Type B pancreatic cell (in vitro differentiated cells): ENCODE measurements at places on chromosomes 1 and 21.

DNA sequence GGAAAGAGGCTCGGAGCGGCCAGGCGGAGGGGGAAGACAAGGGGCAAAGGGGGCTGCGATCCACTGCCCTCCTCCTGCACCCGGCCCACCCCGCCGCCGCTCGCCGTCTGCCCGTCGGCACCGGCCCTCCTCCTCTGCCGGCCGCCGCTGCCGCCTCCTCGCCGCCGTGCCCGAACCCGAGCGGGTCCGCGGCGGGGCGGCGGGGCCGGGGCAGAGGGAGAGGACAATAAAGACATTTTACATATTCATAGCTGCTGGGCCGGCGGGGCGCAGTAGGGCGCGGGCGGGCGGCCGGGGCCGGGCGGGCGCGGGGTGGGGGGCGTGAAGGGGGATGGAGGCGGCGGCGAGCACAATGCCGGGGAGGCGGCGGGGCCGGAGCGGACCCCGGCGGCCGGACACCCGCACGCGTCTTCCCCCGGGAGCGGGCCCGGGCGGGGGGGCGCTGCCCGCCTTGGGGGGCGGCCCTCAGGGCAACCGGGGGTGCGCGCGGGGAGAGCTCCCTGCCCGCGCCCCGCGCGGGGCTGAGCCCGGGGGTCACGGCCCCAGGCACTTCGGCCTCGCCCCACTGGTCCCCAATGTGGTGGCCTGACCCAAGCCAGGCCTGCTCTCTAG lies 546 bp downstream of the POU2F1 start:
- peak; percentile 75 for DNase-seq

GRCh38 chr21:37176716-37177115 lies 90.4 kb downstream of the VPS26C start:
- no peak for DNase-seq

- no peak for DNase-seq
Observed at GRCh38 chr1:54782588-54782987, 18.3 kb upstream of the PARS2 start.

DNA sequence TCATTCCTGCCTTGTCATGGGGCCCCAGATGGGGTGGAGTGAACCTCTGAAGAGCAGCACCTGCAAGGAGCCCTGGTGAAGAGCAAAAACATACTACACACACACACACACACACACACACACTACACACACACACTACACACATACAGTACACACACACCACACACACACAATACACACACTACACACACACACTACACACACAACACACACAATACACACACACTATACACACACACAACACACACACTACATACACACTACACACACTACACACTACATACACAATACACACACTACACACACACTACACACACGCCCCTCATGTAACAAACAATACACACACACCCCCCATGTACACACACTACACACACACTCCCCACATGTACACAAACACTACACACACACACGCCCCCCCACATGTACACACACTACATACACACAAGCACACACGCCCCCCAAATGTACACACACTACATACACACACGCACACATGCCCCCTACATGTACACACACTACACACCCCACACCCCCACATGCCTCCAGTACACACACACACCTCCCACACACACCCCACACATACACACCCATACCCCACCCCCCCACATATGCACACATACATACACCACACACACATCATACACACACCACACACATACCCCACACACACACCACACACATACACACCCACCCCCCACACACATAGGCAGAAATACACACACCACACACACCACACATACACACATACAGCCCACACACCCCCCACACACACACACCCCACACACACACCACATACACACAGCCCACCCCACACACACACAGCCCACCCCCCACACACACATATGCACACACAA lies 9.3 kb downstream of the SLC2A5 start:
- no peak for DNase-seq

DNA sequence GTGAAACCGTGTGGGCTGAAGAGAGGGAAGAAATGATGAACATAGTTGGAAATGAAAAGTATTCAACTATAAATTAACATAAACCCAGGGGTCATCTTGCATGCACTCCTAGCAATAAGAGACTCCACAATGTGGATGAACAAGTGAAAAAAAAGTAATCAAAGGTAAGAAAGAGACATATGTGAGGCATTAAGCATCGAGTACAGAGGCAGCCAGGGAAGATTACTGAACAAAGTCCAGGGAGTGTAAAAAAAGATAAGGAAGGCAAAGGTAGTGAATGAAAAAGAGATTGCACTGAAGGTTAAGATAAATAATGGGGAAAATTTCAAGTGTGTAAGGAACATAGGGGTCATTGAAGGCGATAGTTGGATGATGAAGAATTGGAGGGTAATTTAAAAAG lies 330.8 kb upstream of the PROX1 start:
- DNase-seq, result no peak

- no peak for DNase-seq
Observed at GRCh38 chr1:112744009-112744578, 29.0 kb upstream of the PPM1J start.

DNA sequence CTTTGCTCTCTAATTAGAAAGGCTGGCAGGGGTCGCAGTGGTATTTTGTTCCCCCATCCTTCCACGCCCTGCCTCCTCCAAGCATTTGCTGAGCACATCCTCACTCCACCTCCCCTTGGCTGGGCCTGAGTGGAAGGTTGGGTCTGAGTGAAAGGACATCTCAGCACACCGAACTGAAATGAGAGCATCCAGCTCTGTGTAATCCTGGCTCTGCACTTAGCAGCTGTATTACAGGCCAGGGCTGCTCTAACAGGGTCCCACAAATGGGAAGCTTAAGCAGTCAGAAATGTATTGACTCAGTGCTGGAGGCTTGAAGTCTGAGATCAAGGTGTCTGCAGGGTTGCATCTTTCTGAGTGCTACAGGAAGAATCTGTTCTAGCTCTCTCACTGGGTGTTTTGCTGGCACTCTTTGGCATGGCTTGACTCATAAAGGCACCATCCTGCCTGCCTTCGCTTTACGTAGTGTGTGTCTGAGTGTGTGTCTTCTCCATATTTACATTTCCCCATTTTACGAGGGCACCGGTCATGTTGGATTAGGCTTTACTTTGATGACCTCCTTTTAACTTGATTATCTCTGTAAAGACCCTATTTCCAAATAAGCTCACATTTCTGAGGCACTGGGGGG lies 48.5 kb upstream of the IGSF21 start:
- no peak for DNase-seq

DNA sequence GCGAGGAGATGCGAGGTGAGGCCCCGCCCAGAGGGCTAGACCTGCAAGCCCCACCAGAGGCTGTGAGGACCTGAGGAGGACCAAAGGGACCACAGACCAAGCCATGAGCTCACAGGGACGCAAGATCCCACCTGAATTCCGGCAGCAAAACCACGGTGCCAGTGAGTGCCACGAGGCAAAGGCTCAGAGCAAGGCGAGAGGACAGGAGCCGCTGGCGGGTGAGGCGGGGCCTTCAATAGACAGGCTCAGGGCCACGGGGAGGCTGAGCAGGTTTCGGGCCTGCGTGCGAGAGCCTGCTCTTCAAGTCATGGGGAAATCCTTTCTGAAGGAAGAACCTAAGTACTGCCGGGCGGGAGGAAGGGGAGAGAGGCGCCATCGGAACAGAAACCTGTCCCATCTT lies 7.1 kb upstream of the TMEM240 start:
- DNase-seq, result no peak

DNA sequence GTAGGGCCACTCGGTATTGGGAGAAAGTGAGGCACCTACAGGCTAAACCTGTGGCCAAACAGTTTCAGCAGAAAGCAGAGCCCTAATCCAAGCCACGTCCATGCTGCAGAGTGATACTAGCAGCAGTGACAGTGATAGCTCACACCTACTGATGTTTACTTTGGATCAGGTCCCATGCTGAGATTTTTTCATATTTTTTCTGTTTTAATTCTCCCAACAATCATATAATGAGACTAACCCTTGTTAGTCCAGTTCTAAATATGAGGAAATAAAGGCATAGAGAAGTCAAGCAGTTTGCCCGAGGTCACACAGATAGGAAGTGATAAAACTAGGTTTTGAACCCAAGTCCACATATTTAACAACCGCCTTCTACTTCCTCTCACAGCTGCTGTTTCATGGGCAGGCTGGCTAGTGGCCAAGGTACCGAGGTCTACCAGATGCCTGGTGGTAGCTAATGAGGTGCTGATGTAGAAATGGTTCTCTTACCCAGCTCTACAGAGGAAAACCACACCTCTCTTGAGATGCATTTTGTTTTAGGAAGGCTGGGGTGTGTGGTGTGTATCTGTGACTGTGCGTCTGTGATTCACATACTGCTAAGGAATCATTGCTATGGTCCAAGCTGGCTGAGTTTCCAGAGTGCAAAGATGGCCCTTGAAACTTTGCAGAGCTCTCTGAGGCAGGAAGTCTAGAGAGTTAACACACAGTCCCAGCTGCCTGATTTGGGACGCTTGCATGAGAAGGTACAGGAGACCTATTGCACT lies 80.3 kb upstream of the ARTN start:
- no peak for DNase-seq

GRCh38 chr1:29516063-29516820 lies 279.9 kb downstream of the PTPRU start:
- no peak for DNase-seq

DNA sequence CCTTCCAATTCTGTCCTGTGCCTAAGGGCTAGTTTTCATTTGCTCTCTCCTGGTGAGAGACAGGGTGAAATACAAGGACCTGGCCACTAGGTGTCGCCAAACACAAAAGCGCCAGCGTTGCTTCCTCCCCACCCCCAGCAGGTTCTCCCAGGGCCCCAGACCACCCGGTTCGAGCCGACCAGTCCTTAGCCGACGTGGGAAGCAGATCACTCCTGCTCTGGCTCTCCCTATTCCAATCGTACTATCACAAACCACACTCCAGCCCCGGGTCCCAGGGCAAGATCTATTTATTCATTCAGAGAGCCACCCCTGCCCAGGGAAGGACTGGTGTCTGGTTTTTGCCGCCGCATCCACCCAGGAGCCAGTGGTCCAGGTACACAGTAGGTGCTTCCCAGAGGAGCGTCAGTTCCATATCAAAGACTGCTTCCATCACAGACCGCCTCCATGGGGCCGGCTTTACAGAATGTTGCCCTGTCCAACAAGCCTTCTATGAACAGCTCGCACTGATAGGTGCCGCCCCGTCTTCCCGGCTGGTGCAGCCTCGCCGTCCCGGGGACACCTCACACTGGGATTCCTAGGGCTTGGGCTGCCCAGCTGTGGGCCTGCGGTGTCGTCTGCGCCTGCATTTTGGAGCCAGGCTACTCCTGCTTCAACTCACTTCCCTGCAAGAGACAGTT lies 35.0 kb downstream of the CTNNBIP1 start:
- peak; percentile 87 for DNase-seq

- no peak for DNase-seq
Observed at GRCh38 chr1:58932859-58933598, 149.2 kb upstream of the JUN start.

DNA sequence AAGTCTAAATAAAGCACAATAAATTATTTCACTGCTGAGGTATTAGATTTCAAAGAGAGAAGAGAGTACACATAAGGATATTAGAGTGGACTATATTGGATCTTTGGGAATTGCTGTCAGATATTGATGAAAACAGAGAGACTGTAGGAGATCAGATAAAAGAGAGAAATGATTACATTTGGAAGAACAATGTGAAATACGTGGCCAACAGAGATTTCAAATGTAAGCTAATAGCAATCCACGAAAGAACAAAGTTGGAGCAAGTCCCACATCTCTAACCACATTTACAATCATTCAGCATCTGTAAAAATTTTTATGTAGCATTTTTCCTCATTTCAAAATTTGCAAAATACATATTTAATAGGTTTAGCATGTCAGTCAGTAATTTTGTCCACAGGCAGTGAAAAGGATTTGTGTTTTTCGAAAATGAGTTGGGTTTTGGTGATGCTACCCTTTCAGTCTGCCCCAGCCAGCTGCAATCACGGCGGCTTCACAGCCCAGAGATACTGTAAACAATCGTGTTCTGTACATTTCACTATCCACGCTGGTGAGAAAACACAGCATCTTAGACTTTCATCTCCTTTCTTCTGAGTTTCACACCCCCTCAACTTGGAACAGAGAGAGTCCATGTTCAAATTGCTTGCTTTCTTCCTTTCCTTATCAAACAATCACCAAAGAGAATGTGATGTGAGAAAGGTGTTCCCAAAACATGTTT lies 209.1 kb upstream of the LYPLAL1 start:
- DNase-seq, result no peak

DNA sequence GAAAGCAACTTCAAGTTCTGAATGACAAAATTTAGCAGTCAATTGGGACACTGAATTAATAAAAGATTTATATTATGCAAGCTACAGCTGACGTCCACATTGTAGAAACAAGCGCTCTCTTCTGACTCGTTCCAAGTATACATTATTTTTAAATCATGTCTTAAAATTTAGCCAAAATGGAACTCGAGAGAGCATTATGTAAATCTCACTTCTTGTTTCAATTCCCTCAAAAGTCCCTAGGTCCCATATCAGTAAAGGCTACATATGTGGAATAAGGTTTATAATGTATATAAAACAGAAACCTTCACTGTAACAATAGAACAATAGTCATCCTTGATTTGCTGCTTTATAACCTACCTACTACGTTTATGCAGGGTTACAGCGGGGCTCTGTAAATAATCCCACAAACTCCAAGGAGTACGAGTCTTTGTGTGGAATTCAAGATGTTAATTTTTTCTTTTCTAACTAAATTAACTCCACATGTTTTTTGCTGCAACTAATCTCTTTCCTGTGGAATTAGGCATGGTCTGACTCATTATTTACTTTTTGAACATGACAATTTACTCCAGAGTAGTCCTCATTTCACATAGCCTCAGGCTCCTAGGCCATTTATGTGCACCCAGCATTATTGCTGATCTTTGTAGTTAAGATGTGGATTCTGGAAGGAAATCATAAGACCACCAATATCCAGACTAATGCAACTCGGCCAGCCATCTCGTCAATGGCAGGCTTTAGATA lies 785.1 kb downstream of the LTN1 start:
- DNase-seq, result no peak

DNA sequence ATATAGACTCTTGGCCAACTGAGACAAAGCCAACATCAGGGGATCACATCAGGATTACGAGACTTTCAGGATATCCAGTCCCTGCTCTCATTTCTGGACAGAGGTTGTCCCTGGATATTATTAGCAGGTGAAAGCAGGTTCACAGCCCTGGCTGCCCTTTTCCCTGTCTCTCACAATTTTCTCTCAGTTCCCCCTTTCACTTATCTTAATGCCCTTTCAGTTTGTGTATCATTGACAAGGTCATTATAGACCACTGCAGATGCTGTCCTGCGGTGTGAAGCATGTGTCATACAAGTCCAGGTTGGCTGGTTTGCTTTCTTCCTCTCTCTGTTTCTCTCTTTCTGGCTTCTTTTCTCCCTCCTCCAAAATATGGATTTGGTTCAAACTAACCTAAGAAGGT lies 2.1 kb upstream of the KLHDC9 start:
- DNase-seq, result no peak

DNA sequence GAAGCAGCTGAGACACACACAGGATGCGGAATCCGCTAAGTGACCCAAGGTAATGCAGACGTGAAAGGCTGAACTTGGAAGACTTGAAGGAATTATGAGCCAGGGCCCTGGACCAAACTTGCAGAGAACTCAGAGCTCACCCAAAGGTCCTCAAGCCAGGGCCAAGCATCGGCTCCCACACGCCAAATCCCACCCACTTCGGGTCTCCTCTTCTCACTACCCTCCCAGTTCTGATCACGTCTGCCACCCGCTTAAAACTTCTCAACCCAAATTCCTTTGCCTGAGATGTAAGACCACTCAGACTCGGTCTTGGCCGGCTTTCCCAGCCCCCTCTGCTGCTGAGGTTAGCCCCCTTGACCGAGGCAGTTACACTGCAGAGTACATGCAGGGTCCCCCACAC lies 130.1 kb downstream of the PSMG1 start:
- DNase-seq, result peak; percentile 40
